ENCODE measurements at places on chromosomes 1 and 21. TPM values are rescaled to one million over a fixed set of nuclear protein-coding genes. Genes with fewer than 3 reads are reported as not detected.
A peak's percentile ranks its signal among the peaks of the same experiment; 100 is the strongest.

The LCE1F gene
- total RNA-seq = not detected

The UBE2U gene
- not detected for total RNA-seq

- DNase-seq = peak; percentile 23
Measured at GRCh38 chr1:227429447-227430359, 111.4 kb upstream of the CDC42BPA start.

- DNase-seq = no peak
Measured at GRCh38 chr1:79055856-79056255, 49.3 kb upstream of the ADGRL4 start.

- DNase-seq = no peak
Measured at GRCh38 chr1:157403203-157403602, 149.1 kb downstream of the FCRL5 start.

- no peak for DNase-seq
Measured at GRCh38 chr1:195733408-195733807, 874.8 kb downstream of the KCNT2 start.

Measured in thyroid gland (tissue), 4 donors.